CD4-positive, alpha-beta T cell treated with Interleukin-6 at 100 ng/mL for 8 hours (primary cell): ENCODE measurements at places on chromosomes 1 and 21.

DNA sequence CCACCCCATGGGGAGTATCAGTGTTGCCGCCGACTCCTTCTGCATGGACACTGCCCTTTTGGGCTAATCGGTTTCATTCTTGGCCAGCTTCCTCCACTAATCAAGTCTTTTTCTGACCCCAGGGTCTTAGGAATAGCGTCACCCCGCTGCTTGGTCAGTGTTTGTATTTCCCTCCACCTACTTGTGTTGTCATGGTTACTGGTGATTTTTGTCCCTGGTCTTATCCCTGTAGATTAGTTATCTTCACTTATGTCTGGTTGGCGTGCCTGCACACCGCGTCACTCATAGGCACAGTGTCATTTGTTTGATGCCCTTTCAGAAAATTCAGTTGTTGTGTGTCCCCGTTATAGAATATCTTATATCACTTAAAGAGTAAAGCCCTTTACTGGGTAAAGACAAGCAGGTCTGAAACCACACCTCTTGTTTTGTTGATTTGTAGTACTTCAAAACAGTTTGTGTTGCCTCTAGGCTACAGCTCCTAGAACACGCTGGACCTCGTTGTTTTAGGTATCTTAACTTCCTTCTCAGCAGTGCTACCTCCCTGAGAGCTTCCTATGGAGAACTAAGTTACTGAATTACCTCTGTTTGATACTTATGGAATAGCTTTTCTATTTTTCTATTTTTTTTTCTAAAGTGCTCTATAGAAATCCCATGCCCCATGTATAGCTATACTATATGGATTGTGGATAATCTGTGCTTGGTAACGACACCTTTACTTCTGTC is 868 bp downstream of the PPP1R12B start:
- no peak for DNase-seq

- no peak for DNase-seq
These were observed 37.2 kb upstream of the TSPEAR start for GRCh38 chr21:44748621-44749020.

DNA sequence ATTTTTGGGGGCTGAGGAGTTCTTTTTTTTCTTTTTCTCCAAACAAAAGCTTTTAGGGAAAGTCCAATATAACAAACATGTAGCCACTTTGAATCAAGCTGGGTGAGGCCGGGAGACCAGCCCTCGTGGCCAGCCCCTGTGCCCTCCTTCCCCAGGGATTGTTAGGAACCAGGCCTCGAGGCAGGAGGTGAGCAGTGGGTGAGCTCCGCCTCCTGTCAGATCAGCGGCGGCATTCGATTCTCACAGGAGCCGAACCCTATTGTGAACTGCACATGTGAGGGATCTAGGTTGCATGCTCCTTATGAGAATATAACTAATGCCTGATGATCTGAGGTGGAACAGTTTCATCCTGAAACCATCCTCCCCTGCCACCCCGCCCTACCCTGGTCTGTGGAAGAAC is 41.8 kb upstream of the TTC22 start:
- DNase-seq = no peak

- DNase-seq = no peak
These were observed 47.6 kb downstream of the LACTBL1 start for GRCh38 chr1:22925111-22925510.

DNA sequence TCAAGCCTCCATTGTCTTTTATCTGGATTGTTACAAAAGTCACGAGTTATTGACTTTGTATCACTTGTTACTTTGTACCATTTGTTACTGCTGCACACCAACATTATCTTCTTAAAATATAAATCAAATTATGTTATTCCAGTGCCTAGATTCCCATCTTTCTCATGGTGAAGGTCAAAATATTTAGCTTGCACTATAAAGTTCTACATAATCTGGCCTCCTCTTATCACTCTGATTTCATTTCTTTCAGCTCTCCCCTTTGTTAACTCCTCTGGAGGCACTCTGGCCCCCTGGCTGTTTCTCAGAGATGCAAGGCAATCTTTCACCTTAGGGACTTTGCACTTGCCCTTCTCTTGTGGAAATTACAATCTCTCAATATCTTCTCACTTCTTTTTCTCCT is 143.8 kb downstream of the OLFM3 start:
- no peak for DNase-seq

DNA sequence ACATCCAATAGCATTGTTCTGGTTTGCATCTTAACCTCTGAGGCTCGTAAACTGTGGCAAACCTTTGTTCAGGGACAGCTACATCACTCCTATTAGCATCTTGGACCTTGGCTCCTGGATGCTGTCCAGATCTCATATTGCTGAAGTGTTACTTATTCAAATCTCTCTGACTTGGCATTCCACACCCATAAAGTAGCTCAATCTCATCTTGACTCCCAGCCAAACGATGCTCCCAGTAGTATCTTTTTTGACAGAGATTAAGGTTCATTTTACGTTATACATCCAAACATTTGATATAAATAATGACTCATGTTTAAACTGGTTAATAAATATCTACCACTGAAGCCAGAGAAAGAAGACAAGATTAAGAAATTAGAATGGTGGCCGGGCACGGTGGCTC is 4.4 kb upstream of the FLVCR1 start:
- no peak for DNase-seq

- DNase-seq = no peak
These were observed 22.7 kb downstream of the MATN1 start for GRCh38 chr1:30700528-30701257.

DNA sequence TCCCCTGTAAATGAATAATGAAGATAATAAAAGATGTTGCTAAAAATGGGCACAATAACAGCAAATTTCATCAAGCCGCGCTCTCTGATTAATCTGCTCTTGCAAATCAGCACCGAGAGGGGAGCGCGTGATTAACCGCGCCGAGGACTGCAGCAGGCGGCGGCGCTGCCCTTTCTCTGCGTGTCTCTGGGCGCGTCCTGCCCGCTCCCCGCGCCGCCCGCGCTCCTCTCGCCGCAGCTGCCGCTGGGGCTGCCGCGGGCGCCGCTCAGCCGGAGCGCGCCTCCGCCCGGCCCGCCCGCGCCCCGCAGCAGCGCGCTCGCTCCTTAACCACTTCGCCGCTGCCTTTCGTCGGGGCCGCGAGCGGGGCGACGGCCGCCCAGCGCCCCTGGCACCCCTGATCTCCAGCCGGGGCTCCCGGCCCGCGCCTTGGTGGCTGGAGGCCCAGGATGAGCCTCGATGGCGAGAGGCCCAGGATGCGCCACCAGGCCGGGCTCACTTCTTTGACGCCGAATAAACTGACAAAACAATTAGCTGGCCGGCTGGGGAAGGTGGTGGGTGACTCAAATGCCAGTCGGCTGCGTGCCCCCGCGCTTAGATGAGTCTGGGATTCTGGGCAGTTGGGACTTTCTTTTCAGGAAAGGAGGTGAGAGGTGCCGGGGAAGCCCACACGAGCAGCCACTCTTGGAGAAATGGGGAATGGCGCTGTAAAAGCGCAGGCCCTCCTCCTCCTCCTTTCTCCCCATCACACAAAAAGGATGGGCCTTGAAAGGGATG is 221.4 kb upstream of the PKN2 start:
- DNase-seq = no peak

- DNase-seq = no peak
These were observed 1.7 kb downstream of the ASPM start for GRCh38 chr1:197144570-197145325.

GRCh38 chr1:6891781-6892579 is 106.7 kb downstream of the CAMTA1 start:
- no peak for DNase-seq

DNA sequence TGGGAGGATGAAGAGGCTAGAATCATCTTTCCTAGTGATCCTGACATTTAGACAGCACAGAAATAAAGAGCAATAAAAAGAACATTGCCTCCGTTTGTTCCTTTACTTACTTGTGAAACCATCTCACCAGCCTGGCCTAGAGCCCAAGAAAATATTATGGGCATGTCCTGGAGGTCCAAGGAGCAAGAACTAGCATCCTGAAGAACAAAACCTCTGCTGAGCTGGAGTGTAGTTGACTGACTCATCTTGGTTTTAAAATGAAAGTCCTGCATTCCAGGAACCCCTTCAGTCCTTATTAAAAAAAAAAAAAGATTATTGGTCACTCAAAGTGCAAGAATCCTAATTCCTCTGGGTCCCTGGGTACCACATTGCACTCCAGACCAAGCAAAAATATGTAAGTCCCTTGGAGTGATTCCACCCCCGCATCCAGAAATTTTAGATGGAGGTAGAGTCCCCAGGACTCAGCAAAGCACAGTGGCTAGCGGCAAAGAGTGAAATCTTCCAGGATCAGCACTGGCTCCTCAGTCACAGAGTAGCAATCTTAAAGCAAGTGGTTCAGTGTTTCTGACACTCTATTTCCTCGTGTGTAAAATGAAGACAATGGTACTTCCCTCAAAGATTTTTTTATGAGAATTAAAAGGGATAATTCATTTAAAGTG is 7.0 kb downstream of the SMCP start:
- DNase-seq = no peak

- DNase-seq = no peak
These were observed 4.1 kb downstream of the KRTAP13-4 start for GRCh38 chr21:30434033-30434631.

DNA sequence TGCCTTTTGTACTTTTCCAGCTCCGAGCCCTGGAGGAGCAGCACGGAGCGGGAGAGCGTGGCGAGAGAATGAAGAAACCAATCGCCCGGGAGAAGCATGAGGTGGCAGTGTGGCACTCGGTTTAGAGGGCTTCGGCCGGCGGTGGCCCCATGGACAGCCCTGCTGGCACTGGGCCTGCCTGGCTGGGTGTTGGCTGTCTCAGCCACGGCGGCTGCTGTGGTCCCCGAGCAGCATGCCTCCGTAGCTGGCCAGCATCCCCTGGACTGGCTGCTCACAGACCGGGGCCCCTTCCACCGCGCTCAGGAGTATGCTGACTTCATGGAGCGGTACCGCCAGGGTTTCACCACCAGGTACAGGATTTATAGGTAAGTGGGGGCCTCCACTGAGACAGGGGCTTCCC is 59.0 kb downstream of the BRINP2 start:
- no peak for DNase-seq

- DNase-seq = no peak
These were observed 248.9 kb downstream of the PLPP3 start for GRCh38 chr1:56330391-56331026.

- no peak for DNase-seq
These were observed 19.7 kb upstream of the PGBD2 start for GRCh38 chr1:248886237-248886895.

DNA sequence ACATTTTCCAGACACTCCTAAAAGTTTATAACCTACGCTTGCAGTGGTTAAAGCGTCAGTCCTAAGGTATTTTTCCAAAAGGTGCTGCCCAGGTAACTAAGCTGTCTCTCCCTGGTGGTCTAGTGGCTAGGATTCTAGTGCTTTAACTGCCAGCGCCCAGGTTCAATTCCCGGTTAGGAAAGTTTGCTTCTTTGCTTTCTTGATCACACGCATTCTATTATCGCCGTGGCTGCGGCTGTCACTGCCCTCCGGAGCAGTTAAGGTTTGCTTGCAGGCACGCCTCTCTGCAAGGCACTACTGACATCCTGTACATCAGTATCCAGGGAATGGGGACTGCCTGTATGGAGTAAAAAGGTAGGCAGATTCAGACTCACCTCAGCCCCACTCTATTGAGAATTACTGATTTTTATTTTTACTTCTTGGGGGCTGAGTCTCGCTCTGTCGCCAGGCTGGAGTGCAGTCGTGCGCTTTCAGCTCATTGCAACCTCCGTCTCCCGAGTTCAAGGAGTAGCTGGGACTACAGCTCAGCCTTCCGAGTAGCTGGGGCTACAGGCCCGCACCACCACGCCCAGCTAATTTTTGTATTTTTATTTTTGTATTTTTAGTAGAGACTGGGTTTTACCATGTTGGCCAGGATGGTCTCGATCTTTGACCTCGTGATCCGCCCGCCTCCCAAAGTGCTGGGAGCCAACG is 53.2 kb upstream of the CFAP126 start:
- no peak for DNase-seq

DNA sequence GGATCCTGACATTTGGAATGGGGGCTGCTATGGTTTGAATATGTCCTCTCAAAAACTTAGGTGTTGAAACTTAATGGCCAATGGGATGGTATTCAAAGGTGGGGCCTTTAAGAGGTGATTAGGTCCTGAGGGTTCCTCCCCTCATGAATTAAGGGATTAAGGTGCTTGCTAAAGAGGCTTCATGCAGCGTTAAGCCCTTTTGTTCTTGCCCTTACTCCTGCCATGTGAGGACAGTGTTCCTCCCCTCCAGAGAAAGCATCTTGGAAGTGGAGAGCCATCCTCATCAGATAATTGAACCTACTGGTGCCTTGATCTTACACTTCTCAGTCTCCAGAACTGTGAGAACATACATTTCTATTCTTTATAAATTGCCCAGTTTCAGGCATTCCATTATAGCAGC is 146.6 kb downstream of the KCNJ6 start:
- DNase-seq = no peak

DNA sequence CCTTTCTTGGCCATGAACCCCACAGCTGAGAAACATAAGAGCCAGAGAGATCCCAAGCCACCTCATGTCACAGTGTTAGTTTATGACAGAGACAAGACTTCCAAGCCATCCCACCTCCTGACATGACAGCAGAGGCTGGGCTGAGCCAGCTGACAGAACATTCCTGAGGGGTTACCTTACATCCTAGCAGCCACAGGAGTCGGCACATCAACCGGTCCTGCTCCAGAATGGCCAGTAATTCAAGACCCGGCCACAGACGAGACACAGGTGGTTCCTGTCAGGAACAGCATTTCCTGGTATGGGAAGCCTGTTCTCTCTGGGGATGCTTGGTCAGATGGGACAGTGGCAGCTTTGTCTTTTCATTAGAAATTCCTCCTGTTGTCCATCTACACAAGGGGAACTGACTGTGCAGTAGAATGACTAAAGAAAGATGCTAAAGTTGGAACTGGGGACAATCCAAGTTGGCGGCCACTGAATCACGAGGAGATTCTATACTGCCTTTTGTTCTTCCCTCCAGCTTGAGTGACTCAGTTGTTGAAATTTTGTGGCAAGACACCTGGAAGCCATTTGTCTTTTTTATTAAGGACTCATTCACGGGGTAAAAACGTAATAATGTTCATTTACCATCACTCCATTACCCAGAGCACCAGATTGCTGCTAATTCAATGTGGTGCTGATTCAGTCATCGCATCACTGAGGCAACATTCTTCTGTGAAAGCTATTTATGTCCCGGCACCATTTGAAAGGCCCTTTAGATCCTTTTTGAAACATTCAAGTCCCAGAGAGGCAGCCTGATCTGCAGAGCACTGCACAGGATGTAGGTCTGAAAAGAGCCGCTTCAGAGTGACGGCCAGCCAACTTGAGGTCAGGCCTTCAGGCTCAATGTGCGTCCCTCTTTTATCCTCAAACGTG is 37.2 kb upstream of the NPL start:
- DNase-seq = no peak

- DNase-seq = no peak
These were observed at the start of gene LAMC2 for GRCh38 chr1:183185941-183186490. Gene LAMC2 (plus strand): TSS chr1:183186264. CDS start chr1:183186353, 89 bp downstream.

GRCh38 chr1:113677250-113678158 is 81.8 kb downstream of the PHTF1 start:
- peak; percentile 17 for DNase-seq
